ENCODE measurements at places on chromosomes 13 and 19. TPM values are rescaled to one million over a fixed set of nuclear protein-coding genes. Genes with fewer than 3 reads are reported as not detected.

Gene ZNF653
- 25.1 TPM for total RNA-seq

Gene B3GNT8
- total RNA-seq: 1.1 TPM

Gene KIR3DL1
- not detected for total RNA-seq

Gene ZNF420
- total RNA-seq: 10.8 TPM

Gene RABAC1
- 78.1 TPM for total RNA-seq

Measured in naive thymus-derived CD4-positive, alpha-beta T cell (primary cell).